NCI-H1105 (cell line): ENCODE measurements at places on chromosomes 6 and 20.

DNA sequence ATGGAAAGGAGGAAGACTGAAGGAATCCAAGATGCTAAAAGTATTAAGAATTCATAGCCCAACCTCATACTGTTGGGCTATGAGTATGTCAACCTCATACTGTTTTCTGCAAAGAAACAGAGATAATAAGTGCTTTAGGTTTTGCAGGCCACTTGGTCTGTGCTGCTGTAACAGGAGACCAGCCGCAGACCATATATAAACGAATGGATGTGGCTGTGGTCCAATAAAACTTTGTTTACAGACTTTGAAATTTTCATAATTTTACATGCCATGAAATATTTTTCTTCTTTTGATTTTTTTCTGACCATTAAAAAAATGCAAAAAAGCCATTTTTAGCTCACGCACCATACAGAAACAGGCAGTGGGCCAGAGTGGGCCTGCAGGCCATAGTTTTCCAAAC is 13.7 kb upstream of the THBD start:
- DNase-seq = no peak

GRCh38 chr20:313948-314347 is 11.4 kb upstream of the SOX12 start:
- no peak for DNase-seq

- DNase-seq = no peak
Measured at GRCh38 chr20:52060794-52061714, 130.5 kb downstream of the ZFP64 start.

DNA sequence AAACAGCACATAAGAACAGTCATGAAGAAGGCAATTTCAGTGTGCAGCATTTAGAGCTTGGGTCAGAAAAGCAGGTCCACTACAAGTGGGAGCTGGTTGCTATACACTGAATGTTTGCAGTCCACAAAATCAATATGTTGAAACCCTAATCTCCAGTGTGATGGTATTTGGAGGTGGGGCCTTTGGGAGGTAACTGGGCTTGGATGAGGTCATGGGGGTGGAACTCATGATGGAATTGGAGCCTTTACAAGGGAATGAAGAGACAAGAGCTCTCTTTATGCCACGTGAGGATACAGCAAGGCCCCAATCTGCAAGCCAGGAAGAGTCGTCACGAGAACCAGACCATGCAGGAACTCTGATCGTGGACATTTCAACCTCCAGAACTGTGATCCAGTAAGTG is 216.7 kb upstream of the SLC35B3 start:
- DNase-seq = no peak

GRCh38 chr6:129269076-129269475 is 386.1 kb downstream of the LAMA2 start:
- no peak for DNase-seq

- no peak for DNase-seq
Measured at GRCh38 chr6:5752391-5752680, 254.4 kb downstream of the NRN1 start.

DNA sequence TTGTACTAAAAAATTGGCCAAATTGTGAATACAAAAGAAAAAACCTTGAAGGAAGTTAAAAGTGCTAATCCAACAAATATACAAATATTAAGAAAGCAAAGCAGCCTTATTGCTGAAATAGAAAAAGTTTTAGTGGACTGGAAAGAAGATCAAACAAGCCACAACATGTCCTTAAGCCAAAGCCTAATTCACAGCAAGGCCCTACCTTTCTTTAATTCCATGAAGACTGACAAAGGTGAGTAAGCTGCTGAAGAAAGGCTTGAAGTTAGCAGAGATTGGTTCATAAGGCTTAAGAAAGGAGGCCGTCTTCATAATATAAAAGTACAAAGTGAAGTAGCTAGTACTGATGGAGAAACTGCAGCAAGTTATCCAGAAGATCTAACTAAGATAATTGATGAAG is 53.5 kb downstream of the TINAG start:
- no peak for DNase-seq

DNA sequence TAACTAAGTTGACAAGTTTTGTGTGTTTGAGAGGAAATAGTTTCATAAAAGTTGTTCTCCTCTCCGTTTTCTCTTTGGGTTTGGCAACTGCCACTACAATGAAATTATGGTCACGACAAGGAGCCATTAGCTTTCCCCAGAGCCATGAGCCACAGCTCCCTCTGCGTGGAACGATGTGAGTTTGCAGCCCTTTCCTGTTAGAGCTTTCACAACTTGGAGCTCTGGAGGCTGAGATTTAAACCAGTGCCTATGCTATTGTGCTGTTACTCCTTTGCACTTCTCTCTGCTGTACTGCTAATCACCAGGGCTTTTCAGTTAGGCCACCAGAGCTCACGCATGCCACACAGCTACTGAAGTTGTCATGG is 29.3 kb upstream of the TXNDC5 start:
- no peak for DNase-seq

- no peak for DNase-seq
Measured at GRCh38 chr6:150755042-150755441, 110.5 kb upstream of the MTHFD1L start.

GRCh38 chr6:209432-210103 is 82.7 kb upstream of the DUSP22 start:
- no peak for DNase-seq

GRCh38 chr6:149691201-149691600 is 26.7 kb downstream of the LATS1 start:
- no peak for DNase-seq

GRCh38 chr6:79801362-79801761 is 146.0 kb downstream of the ELOVL4 start:
- no peak for DNase-seq

GRCh38 chr6:91476000-91476399 is 889.1 kb upstream of the MAP3K7 start:
- no peak for DNase-seq

DNA sequence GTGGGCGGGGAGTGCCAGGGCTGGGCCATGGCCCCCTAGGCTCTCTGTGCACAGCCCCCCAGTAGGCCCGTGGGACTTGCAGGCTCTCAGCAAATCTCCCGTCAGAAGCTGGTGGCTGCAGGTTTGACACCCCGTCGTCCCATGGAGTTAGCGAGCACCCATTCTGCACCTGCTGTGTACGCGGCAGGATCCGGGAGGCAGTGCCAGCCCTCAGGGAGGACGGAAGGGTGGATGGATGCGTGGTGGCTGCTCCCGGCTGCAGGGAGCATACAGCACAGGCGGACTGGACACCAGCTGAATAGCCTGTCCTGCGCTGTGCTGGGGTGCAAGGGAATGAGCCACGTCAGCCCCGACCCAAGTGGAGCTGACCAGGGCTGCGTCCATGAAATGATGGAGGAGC is 32.4 kb upstream of the CHRNA4 start:
- no peak for DNase-seq

DNA sequence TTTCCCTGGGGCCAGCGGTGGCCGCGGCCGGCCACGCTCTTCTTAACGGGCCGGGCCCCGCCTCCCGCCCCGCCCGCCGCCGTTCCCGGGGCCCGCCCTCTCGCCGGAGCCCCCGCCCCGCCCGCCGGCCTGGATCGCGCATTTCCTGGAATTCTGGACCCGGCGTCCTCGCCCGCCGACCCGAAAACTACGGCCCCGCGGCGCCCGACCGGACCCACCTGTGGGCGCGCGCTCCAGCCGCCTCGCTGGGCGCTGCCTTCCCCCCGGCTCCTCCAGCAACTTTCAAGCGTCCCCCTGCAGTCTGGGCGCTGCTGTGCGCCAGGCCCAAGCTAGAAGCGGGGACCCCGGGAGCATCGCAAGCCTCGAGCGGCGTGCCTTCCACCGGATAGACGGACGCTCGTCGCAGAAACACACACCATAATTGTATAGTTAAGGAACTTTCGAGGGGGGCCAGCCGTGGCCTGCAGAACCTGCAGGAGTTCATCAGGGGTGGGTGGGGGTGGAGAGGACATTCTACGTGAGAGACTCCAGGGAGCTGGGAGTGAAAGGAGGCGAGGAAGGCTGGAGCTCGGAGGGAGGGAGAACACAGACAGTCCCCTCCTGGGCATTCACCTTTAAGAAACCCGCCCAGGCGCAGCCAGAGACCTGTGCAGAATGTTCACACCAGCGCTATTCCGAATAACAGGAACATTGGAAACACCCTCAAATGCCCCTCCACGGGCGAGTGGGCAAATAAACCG is at the start of gene ADA:
ADA (minus strand) TSS at position 16 of the 740 bp plus-strand sequence. CDS start 92 bp downstream, outside the sequence.
- no peak for DNase-seq

DNA sequence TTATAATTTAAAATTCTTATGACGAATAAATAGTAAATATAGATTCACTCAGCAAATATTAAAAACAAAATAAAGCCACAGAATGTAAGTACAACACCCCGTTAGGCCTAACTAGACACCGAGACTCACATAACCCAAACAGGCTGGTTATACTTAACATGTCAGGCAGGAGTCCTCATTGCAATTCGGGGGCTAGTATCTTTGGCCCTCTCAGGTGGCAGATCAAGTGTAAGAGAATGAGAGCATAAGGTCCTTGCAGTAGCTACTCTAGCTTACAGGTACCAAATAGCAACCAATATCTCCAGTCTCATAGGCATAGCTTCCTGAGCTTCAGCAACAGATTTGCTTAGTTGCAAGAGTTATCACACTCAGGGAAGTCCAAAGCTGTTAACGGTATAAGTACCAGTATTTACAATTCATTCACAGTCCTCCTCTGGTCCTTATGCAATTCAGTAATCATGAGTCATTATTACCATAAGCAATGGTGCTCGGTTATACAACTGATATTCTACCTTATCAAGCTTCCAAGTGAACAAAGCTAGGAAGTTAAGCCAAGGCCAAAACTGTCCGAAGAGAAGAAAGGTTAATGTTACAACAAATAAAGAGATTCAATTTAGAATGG is 20.1 kb downstream of the REV3L start:
- DNase-seq = no peak

DNA sequence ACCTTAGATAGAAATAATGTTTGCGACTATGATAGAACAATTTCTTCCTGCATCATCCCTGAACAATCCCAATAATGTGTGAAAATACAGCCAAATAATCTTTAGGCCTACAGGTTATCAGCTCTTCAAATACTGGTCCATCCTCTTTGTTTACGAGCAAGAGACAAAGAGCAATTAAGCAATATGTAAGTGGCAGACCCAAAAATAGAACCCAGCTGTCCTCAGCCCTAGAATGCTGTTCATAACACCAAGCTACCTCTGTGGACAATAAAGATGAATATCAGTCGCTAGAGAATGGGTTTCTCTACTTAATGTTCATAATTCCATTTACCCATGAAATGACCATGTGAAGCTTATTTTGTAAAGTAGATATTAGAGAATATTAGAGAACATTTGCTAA is 28.4 kb upstream of the OSTM1 start:
- DNase-seq = no peak

- DNase-seq = no peak
Measured at GRCh38 chr6:98467902-98468301, 366.5 kb upstream of the POU3F2 start.

DNA sequence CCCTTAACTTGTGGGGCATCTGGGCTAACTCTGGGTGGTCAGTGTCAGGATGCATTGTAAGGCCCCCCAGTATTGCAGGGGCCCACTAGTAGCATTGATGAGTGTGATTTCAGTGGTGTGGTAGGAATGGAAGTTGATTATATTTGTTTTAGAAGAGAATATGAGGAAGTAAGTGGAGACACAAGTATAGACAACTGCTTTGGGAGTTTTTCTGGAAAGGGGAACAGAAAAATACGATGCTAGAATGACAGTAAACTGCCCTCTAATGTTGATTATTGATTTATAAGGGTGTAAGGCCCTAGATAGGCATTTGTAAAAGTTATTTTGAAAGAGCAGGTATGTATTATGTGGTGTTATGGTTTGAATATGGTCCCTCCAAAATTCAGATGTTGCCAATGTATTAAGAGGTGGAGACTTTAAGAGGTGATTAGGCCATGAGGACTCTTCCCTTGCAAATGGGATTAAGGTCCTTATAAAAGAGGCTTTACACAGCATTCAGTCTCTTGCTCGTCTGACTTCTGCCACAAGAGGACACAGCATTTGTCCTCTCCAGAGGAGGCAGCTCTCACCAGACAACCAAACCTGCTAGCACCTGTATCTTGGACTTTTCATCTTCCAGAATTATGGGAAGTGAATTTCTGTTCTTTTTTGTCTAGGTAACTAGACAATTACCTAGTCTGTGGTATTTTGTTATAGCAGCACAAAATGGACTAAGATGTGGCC is 135.9 kb upstream of the DTNBP1 start:
- no peak for DNase-seq

GRCh38 chr6:29336269-29336668 is 32.4 kb downstream of the OR5V1 start:
- DNase-seq = no peak

GRCh38 chr6:20927130-20927860 is 393.0 kb downstream of the CDKAL1 start:
- DNase-seq = no peak

GRCh38 chr6:164398647-164399046 is 910.8 kb downstream of the C6orf118 start:
- no peak for DNase-seq

GRCh38 chr6:10402648-10403311 is 12.1 kb downstream of the TFAP2A start:
- no peak for DNase-seq

GRCh38 chr20:58901488-58902402 is 49.2 kb downstream of the GNAS start:
- DNase-seq = no peak

DNA sequence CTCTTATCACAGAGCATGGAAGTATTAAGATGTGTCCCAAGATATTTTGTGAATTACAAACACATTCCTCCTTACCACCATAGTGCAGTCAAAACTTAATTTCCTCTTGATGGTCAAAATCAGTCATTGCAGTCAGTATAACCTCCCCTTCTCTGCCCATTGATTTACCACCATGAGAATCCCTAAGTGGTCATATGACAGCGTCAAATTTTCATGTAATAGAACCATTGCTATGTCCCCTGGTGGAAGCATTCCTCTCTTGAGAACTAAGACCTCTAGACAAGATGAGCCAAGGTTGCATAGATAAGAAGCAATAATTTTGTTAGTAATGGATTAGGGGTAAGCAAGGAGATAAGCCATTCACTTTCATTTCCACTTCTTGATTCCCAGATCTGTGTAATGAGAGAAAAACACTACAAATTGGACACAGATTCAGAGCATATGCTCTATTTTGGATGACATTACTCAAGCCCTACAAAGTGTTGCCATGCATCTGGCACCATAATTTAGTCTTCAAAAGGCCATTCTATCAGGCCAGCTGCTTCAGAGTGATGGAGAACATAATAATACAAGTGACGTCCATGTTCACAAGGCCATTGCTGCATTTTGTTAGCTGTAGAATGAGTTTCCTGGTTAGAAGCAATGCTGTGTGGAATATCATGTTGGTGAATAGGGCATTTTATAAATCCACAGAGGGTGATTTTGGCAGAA is 49.6 kb upstream of the PDE7B start:
- no peak for DNase-seq

DNA sequence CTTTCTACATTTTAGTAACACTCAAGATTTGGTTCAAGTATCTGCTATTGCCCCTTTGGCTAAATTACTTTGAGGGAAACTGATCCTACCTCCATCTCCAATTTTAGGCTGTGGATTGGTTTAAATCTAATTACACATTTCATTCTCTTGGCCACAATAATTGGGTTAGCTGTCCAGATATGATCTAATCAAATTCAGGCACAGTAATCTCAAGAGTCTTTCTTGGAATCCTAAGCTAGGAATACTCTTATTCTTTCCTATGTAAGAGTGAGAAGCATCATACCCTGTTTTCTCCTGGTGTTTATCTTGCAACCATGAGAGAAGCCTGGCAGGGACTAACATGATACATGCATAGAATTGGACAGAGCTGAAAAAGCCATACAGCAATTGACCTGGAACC is 300.4 kb upstream of the MARCKS start:
- no peak for DNase-seq
